Activated CD8-positive, alpha-beta memory T cell treated with anti-CD3 and anti-CD28 coated beads, Interleukin-2, amount 10 ng/mL, durations not matched to agents 7 days and 5 days (primary cell): ENCODE measurements at places on chromosomes 7 and 10. TPM values are rescaled to one million over a fixed set of nuclear protein-coding genes. Genes with fewer than 3 reads are reported as not detected.

- DNase-seq: no peak
Measured at GRCh38 chr10:7053195-7053594, 357.6 kb downstream of the SFMBT2 start.

- peak; percentile 81 for DNase-seq
Measured at GRCh38 chr10:35336084-35336831, at the start of gene CCNY. Gene CCNY (plus strand): TSS chr10:35336509. CDS start chr10:35337054, 545 bp downstream.

DNA sequence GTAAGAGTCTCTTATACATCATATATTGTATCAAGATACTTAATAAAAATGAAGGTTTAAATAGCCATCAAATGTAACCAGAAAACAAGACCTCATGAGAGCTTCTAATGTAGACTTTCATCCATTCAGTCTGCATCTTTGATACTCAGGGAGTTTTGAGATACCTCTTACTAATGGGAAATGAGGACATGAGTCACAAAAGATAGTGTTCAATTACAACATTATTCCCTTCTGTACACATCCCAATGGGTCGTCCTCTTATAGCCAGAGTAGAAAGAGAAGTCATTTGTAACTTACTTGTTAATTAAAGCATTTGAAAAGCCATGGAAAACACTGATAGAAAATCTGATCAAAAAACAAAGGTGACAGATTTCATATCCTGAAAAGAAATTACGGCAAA, 19.4 kb downstream of the SHTN1 start:
- no peak for DNase-seq

- DNase-seq: no peak
Measured at GRCh38 chr10:101453318-101453717, 99.4 kb downstream of the BTRC start.

DNA sequence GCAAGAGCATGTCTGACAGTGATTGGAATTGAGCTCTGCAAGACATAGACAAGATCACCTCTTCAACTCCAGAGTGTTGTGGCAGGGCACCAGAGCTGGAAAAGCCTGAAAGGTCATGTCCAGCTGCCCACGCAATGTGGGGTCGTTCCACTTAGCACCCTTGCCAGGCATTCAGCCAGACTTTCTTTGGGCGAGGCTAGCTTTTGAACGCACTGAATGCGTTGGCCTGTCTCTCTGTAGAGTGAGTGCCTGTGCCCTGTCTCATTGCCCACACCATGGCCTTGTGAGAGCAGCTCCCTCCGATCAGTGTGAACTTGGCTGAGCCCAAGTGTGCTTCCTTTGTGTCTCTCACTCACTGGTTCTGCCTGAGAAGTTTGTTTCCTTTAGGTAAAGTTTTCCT, 23.3 kb downstream of the UBTD1 start:
- DNase-seq: no peak

DNA sequence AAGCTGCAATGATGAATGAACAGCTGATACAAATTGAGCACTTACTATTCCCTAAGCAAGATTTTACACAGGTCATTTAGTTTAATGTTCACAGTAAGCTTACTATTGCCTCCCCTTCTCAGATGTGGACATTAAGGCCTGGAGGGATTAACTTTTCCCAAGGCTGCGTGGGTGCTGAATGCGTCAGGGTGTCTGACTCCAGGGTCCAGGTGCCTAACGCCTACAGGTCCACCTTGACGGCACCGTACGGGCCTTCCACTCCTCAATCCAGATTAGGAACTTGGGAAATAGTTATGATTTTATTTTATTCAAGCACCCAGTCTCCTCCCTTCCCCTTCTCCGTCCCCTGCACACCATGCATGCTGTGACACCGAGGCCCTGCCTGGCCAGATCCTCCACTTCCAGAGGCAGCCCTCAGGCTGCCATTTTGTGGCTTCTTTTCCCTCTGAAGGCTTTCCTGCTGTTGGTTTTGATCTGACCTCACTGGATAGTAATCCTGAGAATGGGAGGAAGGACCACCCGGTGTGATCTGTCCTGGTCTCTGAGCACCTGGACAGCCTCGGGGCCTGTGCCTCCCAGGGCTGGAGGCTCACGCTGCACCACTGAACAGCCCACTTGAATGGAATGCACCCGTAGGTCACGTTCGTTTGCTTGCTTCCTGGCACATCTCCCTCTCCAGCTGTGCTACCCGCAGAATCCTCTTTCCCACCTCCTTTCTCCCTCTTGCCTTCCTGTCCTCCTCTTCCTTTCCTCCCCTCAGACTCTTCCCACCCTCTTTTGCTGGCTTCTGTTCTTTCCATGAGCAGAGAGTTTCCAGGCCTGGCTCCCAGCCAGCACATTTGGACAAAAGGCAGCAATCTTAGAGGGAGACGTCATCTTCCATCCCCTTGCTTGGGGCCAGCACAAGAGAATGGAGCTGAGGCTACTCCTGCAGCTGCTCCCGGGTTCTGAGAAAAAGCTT, 14.4 kb downstream of the DENND2A start:
- DNase-seq: no peak

DNA sequence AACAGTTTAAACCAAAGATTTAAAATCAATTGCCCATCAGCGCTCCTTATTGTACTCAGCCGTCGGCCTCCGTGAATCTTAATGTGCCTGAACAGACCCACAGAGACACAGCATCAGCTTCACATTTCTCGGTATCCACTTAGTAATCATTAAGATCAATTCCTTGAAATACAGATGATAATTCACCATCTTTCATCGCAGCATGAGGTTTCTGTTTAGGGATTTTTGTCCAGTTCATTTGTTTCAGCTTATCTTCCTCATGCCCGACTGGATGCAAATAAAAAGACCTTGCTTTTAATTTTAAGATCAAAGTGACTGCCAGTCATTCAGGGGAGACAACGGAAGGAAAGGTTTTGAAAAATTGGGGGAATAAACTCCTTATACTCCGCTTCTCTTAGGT, 207.8 kb downstream of the WDR37 start:
- no peak for DNase-seq

GRCh38 chr10:131271195-131271880, 40.2 kb downstream of the TCERG1L start:
- DNase-seq: no peak

GRCh38 chr7:4042402-4043045, 639.6 kb upstream of the FOXK1 start:
- no peak for DNase-seq

DNA sequence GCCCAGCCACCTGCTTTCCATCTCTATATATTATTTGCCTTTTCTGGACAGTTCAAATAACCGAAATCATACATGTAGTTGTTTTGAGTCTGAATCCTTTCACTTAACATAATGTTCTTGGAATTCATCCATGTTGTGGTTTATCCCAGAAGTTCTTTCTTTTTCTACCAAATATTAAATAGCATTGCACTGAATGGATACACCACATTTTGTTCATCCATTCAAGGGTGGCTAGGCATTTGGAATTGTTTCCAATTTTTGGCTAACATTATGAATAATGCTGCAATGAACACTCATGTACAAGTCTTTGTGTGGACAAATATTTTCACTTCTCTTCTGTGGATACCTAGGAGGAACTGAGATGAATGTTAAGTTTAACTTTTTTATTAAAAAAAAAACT, 18.0 kb downstream of the DNAJC1 start:
- no peak for DNase-seq

GRCh38 chr7:127107601-127108007, 145.1 kb downstream of the GRM8 start:
- DNase-seq: peak; percentile 56

ACHE gene
- total RNA-seq: not detected

AQP1 gene
- total RNA-seq: not detected

IFIT1 gene
- total RNA-seq: 107 TPM

GNG11 gene
- total RNA-seq: not detected

JCAD gene
- 0.58 TPM for total RNA-seq

PIP gene
- not detected for total RNA-seq

FKBP6 gene
- total RNA-seq: not detected
